Activated CD4-positive, alpha-beta T cell treated with anti-CD3 and anti-CD28 coated beads, Interleukin-2, amount 50 U/mL, for 1 hour (primary cell): ENCODE measurements at places on chromosomes 4 and X.

- DNase-seq, result no peak
Measured at GRCh38 chr4:8894424-8894816, 22.8 kb upstream of the HMX1 start.

DNA sequence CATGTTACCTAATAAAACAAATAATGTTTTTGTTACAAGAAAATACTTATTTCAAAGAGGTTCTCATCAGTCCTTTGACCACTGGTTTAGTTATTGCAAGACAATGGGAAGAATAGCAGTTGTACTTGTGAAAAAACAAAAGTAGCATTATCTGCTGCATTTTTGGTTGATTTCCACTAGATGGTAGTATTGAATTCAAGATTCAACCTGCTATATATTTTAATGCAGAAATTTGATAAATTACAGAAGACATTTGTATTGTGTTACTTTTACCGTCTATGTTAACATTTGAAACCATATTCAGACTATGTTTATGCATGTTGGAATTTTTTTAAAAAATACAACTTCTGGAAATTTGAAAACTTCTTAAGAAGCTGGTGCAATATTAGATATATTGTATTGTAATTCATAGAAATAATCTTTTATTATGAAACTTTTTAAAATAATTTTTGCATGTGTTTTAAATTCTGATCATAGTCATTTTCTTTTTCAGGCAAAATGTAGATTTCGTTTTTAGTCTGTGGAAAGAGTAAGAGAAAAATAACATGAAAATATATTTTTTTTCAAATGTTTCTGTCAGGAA is 56.4 kb downstream of the SPCS3 start:
- no peak for DNase-seq

- DNase-seq, result peak; percentile 11
Measured at GRCh38 chr4:25180524-25181131, 20.4 kb upstream of the SEPSECS start.

- no peak for DNase-seq
Measured at GRCh38 chr4:58732973-58733372, 1622.8 kb upstream of the IGFBP7 start.

DNA sequence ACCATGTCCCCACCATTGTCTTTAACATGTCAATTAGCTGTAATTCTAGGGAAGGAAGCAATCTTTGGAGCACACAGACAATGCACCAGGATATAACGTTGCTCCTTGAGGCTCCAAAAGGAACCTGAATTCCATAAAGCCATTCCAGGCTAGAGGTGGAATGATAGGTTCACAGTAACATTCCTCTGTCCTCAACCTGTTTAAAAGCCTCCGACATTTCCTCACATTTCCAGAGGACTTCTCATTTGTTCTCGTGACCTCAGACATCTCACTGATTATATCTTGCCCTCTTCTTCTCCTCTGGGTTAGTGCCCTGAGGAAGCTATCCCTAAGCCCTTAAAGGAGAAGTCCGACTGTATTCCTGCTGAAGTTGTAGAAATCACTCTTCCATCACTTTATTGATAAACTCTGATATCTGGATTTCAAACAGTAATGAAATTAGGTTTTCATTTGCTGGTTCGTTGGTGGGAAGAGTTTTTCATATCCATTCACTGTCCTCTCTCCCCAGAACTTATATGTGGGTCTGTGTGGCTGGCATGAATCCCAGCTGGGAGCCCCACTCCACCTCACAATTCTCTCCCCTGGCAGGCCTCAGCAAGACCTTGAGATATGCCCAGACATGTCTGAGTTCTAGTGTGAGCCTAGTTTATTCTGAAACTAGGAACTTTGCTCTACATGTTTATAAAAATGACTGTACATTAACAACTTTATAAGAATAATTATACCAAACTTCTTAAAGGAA is 44.2 kb upstream of the PRSS12 start:
- DNase-seq, result no peak
